PC-9 (cell line): ENCODE measurements at places on chromosomes 12 and 14.

DNA sequence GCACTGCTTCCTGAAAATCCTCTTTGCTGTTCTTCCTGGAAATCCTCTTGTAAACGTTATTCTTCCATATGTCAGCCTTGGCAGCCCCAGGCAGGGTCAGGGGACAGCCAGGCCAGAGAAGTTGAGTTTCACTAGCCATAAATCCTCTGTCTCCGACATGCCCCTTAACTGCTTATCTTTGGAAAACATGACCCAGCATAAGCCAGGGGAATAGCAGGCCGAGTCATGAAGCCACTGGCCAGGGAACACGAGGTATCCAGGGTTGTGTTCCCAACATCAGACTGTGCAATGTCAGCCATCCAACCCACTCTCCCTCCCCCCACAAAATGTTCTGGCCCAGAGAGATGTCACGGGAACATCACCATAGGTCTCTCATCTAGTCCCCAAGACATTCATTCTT lies 453.9 kb downstream of the MED13L start:
- no peak for DNase-seq

GRCh38 chr12:127820271-127820670 lies 446.7 kb upstream of the TMEM132C start:
- no peak for DNase-seq

DNA sequence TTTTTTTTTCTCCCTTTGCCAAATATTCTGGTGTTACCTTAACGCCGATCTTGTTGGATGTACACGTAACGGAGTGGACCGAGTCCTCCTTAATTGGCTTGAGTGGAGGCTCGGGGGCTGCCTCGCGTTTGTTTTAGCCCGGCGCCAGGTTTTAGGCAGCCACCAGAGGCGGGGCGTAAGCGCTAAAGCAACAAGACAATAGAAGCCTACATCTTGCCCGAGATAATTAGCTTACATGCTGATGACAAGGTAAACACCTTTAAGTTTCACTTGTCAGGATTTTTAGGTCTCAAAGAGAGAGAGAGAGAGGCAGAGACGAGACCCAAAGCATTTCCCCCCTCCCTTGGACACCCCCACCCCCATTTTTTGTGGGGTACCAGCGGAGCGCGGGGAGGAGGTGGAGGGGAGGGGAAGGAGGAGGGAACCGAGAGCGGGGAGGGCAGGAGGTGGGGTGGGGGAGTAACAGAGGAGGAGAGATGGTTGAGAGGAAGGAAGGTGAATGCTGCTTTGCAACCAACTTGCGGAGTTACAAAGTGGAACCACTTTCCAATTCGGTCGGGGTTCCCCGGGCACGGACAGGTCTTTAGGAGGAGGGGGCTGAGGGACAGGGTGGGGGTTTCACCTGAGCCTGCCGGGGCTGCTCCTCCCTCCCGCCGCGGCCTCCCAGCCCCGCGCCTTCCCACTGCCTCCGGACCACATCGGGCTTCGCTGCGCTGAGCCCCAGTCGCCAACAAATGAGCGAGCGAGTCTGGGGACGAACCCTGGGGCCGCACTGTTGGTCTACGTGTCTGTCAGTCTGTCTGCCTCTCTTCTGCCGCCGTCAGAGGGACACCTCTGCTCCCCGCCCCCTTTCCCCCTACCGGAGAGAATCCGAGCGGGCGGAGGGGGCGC lies at the start of gene NKX2-1:
TSS of gene NKX2-1 (minus strand) at position 802 of the 891 bp plus-strand sequence. CDS start at position 699, 103 bp downstream.
- no peak for DNase-seq

DNA sequence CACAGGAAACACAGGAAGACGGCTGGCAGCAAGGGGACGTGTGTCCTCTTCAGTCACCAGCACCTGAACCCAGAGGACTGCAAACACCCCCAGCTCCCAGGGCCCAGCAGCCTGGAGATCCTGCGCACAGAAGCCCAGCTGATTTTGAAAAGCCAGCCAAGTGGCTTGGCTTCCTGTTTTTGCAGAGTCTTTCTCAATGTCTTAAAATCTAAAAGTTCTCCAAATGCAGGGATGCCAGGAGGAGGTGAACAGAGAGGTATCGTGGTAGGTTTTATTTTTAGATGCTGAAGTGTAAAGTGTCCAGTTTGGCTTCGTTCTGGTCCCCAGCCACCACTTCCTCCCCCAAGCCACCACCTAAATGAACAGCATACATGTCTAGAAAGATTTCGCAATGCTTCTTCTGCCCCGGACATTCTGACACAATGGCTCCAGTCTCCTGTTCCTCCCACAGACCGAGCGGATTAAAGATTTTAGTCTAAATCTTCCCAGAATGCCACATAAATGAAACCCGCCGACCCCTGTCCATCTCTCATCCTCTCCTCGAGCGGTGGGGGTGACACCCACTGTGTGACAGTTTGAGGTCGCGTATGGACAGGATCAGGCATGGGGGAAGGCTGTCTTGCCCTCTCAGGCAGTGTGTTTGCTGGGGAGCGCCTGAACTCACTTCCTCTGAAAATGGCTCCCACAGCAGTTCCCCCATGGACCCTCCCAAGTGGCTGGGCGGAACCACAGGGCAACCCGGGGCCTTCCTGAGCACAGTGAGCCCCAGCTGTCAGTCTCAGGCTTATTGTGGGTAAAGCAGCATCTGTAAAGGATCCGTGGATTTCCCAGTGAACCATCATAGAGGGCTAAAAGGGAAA lies 41.6 kb downstream of the ITPK1 start:
- DNase-seq, result no peak

DNA sequence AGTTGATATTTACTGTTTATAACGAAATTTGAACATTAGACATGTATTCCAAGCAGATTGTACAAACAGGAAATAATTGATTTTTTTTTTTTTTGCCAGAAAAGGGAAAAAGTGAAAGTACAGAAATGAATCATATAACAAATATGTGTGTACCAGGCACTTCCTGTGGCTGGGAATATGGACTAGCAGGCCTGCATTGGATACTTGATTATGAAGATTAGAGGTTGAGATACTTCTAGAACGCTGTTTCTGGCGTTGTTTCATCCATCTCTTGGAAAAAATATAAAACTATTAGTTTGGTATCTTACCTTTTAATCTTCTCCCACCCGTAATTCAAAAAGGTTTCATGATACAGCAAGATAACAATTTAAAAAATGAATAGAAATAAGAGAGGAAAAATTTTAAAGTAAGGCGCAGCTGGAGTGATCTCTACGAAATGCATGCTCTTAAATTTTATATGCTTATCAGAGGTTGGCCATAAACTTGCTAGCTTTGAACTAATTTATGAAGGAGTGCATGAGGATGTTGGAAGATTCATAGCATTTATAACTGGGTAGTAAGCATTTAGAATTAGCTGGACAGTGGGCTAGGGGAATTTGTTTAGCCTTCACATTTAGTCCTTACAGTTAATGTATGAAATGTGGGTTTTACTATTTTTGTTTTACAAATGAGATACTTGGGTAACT lies 90.8 kb downstream of the AEBP2 start:
- DNase-seq, result no peak

DNA sequence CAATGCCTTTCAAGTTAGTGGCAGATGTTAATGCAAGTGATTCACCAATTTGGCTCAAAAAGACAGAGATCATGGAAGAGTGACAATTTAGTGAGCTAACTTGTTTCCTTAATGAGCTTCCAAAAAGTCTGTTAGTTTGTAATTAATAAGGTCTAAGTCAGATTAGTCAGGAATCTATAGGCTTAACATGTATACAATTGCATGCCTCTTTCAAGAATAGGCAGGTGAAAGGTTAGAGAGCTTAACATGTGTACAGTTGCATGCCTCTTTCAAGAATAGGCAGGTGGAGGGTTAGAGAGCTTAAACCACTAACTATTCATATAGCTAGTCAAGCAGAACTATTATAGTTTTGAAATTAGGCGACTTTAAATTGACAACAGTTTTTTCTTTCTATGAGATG lies 663.8 kb downstream of the C12orf50 start:
- no peak for DNase-seq
